CD8-positive, alpha-beta memory T cell (primary cell): ENCODE measurements at places on chromosomes 1 and 21. TPM values are rescaled to one million over a fixed set of nuclear protein-coding genes. Genes with fewer than 3 reads are reported as not detected.

Gene FRRS1
- not detected for polyA plus RNA-seq

DNA sequence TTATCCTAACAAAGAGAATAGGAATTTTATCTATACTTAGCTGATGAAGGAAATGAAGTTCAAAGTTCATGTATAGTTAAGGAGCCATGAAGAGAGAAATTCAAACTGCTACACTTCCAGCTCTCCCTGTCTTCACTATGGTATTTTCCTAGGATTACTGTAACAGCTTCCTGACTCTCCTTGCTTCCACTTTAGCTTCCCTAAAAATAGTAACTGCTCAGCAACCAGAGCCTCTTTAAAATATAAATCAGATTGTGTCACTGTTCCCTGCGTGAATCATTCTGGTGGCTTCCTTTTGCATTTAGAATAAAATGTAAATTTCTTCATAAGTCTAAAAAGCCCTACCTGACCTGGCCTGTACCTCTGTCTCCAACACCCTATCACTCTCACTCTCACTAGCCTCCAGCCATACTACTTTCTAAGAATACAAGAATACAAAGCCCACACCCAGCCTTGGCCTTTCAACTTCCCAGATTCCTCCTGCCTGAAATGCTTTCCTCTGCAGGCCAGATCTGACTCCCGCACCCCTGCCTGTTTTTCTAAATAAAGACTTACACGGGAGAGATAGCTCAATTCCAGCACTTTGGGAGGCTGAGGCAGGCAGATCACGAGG is 30.5 kb downstream of the OR10J1 start:
- DNase-seq = no peak

- no peak for DNase-seq
Measured at GRCh38 chr1:14828665-14829064, 230.2 kb downstream of the KAZN start.

Gene LAMC2
- polyA plus RNA-seq = not detected

- no peak for DNase-seq
Measured at GRCh38 chr1:173925306-173926242, 8.4 kb upstream of the SERPINC1 start.

- no peak for DNase-seq
Measured at GRCh38 chr21:27362249-27362648, 395.4 kb upstream of the ADAMTS5 start.

DNA sequence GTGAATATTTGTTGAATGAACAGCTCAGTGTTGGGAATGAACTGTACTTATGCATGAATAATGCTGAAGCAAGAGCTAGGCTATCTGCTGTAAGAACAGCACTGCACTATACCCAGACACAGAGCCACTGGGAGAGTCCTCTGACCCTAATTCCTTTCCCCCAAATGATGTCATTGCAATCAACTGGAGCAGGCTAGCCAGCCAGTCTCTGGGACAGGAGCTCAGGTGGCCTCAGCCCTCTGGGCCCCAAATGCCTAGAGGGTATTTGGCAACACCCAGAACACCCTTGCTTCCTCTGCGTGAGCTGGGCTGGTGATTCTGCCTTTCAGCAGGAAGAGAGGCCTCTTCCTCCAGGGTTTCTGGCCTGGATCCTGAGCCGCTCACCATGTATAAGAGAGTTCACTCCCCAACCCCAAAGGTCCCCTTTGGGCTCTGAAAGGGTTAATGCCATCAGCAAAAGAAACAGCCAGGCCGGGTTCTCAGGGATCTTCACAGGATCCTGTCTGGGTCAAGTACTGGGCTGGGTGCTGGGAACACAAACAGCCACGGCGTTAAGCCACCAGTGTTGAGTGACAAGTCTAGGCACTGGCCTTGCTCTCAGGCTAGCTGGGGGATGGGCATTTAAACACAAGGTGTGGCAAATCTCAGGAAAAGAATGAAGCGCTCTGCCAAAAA is 3.7 kb upstream of the PADI4 start:
- DNase-seq = no peak

GRCh38 chr1:40239626-40240025 is 8.1 kb upstream of the TMCO2 start:
- no peak for DNase-seq

DNA sequence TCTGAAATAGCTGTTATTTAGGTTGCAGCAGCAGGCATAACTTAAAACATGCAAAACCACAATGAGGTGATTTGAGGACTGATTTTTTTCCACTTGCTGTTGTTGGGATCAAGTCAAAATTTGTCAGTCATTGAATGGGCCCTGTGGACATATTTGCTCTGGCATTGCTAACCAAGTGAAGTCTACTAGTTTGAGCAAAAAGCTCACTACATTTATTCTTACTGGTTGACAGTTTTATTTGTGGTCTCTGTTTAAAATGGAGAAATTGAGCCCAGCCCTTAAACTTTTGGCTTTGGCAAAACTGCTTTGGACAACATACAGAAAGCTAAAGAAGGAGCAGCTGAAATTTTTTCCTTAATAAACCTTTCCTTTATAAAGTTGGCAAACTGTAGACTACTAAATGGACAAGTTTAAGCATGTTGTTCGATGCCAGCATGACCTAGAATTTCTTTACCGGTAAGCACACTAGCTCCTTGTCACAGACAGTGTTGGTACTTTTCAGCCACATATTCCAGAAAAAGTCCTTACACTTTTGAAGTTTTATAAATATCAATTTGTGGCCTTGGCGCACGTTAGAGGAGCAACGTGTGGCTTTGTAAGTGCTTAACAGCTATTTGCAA is 234.6 kb downstream of the USP25 start:
- DNase-seq = no peak

Gene RGS7
- polyA plus RNA-seq = not detected

DNA sequence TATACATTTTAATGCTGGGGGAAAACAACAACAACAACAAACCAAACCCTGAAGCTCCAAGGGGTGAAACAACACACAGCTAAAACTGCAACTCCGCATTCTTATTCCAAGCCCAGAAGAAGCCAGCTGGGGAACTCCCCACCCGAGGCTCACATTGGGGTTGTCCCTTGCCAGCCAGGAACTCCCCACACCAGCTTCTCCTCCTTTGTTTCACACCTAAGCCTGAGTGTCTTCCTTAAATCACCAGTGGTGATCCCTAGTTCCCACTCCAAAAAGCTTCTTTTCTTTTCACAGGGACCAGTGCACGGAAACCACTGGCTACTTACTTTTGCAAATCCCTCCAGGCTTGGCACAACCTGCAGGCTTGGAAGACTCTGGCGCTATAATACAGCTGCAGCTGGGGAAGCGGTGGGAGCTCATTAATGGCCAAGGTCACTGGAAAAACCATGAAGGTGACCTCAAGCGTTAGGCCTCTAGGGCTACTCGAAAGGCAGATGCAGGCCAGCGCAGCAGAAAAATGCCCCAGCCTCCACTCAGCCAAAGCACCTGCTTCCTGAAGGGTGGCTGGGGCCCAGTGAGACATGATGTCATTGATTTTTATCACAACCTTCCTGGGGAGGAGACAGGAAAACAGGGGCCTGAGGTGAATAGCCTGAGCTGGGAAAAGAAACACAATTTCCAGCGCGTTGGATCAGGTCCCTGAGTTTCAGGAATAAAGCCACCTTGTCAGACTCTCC is 40.1 kb downstream of the TLR5 start:
- DNase-seq = no peak
